NCI-H524 treated with DMSO at 0.1 percent for 48 hours (cell line): ENCODE measurements at places on chromosomes 1 and 21.

GRCh38 chr1:221511797-221512196, 230.1 kb downstream of the DUSP10 start:
- no peak for DNase-seq

GRCh38 chr1:202343652-202344349, 2.1 kb upstream of the UBE2T start:
- no peak for DNase-seq

- DNase-seq = no peak
Measured at GRCh38 chr1:12678350-12678749, 34.5 kb downstream of the AADACL4 start.

DNA sequence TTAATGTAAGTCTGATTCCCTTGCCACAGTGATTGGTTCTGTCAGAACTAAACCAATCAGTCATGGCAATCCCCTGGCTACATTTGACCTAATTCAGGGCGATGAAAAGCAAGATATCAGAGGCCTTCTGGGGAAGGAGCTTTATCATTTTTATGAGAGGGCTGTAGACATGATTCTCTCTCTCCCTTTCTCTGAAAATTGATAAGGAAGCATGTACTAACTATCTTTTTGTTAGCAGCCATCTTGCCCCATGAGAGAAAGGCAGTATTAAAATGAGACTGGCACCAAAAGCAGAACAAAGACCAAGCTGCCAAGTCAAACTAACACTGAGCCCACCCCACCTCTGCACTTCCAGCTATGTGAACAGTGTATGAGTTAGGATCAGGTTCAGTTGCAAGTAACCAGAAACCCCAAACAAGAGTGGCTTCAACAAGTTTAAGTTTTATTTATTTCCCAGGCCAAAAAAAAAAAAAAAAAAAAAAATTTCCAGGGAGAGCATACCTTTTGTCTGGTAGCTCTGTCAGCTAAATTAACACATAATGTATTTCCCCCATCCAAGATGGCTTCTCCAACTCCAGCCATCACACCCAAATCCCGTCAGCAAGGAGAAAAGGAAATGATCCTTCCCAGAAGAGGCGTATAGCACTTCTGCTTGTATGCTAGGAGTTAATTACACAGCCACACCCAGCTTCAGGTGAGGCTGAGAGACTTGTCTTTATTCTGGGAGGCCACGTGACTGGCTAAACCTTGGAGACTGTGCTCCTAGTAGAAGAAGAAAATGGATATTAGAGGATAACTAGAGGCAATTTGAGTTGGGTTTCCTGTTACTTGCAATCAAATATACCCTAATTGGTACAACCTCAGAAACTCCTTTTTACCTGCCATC, 105.8 kb upstream of the RALGPS2 start:
- DNase-seq = no peak

DNA sequence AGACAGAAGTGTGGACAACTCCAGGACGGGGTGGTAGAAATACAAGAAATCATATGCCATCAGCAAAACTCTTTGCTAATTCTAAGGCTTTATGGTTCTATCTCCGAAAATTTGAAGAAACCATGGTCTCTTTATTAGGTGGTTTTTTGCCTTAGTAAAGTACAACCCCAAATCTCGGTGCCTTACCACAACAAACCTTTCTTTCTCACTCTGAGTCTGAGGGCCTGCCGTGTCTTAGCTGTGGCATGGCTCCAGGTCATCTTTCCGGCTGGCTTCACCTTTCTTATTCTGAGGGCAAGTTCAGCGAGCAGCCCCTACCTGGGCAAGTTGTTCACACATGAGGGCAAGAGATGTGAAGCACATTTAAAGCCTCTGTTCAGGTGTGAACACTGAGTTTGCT, 280.6 kb downstream of the TTLL7 start:
- DNase-seq = no peak

- no peak for DNase-seq
Measured at GRCh38 chr21:46171996-46172862, 12.0 kb downstream of the SPATC1L start.

- DNase-seq = no peak
Measured at GRCh38 chr1:193325042-193325441, 138.6 kb upstream of the B3GALT2 start.

DNA sequence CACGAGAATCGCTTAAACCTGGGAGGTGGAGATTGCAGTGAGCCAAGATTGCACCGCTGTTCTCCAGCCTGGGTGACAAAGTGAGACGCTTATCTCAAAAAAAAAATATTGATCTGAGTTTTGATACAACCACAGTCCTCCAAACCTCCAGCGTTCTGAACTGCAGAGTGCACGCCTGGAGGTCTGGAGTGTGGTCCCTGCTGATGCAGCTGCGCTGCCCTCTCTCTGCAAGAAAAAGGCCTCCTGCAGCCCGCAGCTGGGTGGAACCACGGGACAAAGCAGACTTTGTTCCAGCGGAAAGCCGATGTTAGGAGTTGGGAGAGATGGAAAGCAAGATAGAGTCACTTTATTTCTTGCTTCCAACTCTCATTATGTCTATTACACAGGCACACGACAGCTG, 144.9 kb upstream of the SOD1 start:
- no peak for DNase-seq

- no peak for DNase-seq
Measured at GRCh38 chr1:206679738-206680211, 4.9 kb upstream of the MAPKAPK2 start.

DNA sequence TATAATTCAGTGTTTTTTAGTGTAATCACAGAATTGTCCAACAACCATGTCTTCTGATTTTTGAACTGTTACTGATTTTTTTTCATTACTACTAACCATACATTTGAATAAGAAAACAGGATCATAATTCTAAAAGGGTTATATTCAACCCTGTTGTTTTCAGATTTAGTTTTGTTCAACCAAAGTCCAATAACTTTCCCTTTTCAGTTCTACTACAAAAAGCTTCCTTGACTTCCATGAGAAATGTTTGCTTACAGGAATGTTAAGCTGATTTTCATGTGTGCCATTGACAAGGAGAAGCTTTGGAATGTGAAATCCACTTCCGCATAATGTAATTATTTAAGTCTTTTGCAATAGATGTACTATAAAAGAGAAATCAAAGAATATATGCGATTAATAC, 72.0 kb upstream of the ZNF326 start:
- no peak for DNase-seq

- no peak for DNase-seq
Measured at GRCh38 chr1:206834711-206835110, 30.7 kb upstream of the IL20 start.

DNA sequence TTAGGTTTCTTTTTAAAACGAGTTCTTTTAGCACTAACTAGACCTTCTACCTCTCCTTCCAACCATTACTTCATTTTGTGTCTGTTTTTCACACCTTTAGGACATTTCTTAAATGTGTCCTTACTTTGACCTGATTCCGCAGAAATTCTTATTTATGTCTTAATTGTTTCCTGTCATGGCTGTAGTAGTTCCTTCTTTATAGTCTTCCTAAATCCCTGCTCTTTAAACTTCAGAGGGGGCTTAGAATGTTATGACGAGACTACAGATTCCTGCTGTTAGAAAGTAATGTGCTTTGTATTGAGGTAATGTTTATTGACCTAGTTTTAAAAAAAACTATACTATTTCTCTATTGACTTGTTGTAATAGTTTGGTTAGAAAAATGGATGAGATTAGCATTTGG, 70.4 kb downstream of the HMCN1 start:
- no peak for DNase-seq

- DNase-seq = no peak
Measured at GRCh38 chr1:223556414-223557129, 108.9 kb downstream of the CAPN8 start.

DNA sequence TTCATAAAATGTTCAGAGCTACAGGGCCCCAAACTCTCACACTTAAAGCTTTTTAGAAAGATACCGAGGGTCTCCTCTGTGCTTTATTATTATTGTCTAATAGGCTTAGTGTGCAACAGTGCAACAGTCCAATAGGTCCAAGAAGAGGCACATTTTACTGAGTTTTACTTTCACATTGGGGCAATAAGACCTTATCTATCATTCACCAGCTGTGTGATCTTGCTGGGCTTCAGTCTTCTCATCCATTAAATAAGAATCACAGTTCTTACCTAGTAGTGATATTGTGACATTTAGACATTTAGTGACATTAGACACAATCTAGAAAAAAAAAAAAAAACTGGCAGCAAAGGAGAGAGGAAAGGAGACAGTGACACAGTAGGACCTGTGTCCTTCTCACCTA, 175.8 kb upstream of the NFIA start:
- no peak for DNase-seq

- no peak for DNase-seq
Measured at GRCh38 chr1:66778266-66778665, 22.8 kb downstream of the INSL5 start.

GRCh38 chr1:184931566-184931965, 42.7 kb downstream of the NIBAN1 start:
- no peak for DNase-seq

- DNase-seq = no peak
Measured at GRCh38 chr1:205678286-205679111, 1.8 kb downstream of the SLC45A3 start.

GRCh38 chr1:236016782-236017400, 48.0 kb downstream of the NID1 start:
- no peak for DNase-seq

GRCh38 chr1:30688920-30689794, 34.2 kb downstream of the MATN1 start:
- DNase-seq = no peak

DNA sequence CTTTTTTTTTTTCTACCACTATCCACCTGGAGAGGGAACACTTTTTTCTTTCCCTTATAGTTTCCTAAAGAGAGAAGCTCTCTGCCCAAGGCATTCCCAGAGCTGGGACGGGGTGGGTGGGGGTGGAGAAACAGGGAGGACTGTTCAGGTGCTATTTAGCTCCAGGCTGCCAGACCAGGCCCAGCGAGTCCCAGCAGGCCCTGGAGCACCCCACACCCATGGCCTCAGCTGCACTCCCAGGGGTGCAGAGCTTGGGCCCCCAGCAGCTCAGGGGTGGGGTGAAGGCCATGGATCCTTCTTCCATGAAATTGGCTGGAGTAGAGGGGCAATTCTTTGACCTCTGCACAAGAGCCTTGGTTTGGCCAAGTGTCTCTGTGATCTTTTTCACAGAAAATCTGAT, 4.1 kb downstream of the ETV3L start:
- DNase-seq = no peak

- no peak for DNase-seq
Measured at GRCh38 chr1:94865360-94865759, 45.2 kb downstream of the SLC44A3 start.

DNA sequence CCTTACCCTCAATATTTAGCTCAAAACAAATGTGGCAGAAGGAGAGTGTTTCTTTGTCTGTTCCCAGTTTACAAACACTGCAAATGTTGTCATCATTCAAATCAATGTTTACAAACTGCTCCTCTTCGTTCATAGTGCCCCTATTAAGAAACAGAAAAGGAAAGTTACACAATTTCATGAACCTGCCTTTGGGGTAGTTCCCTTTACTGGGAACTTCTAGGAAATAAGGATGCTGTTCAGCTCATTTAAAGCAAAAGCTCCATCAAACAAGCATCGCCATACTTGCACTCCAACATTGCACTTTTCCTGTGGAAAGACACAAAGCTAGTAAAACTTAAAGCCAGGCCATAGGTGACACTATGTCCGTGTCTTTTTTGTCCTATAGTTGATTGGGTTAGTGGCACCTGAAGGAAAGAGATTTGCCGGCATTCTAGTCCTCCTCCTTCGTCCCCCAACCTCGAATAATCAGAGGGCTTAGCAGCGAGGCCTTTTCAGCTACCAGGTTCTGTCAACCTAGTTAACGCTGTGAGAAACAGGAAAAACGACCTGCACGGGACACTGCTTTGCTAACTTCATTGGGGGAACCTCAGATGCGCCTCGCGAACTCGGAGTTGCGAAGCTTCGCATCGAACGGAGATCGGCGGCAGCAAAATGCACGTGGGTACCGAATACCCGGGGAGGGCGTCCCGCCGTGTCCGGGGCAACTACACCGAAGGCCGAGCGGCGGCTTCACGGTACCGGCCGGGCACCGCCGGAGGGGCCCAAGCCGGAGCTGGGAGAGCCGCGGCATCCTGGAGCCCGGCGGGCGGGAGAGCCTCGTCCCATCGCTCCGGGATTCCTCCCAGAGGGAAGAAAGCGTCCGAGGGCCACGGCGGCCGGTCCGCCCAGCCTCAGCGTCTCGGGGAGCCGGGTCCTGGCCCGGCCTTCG, 706 bp downstream of the C21orf91 start:
- no peak for DNase-seq

- no peak for DNase-seq
Measured at GRCh38 chr1:61215676-61216289, 133.4 kb downstream of the NFIA start.

DNA sequence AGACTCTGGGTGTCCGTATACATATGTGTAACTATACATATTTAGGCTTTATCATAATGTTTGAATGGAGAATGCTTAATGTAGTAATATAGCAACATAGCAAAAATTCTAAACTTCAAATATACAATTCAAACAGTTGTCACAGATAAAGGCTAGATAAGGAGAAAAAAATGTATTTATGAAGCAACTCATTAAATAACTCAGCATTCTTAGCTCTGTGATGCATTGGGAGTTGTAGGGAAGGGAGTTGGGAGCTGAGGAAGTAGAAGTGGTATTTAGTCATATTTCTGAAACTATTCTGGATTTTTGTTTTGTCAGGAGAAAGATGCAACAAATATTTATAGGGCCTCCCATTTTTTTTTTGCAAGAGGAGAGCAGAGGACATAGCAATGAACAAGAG, 197.8 kb downstream of the PBX1 start:
- DNase-seq = no peak

DNA sequence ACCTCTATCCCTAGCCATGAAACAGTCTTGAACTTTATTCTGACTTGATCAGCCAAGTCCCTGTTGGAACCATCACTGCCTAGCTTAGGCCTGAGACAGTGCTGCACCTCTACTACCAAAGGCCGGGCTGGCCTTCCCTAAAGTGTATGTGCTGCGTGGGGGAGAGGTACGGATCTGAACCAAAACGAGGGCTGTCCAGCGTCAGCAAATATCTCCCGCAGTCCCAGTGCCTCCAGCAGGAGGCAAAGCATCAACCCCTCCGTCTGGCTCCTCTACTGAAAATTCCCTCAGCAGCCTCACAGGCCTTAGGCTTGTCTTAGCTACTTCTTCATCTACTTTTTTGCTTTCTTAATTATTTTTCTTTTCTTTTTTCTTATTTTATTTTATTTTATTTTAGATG, 33.3 kb upstream of the KIF26B start:
- DNase-seq = no peak

- no peak for DNase-seq
Measured at GRCh38 chr21:38839328-38840286, 33.9 kb downstream of the ETS2 start.

GRCh38 chr21:28256837-28257236, 735.8 kb downstream of the LTN1 start:
- no peak for DNase-seq

DNA sequence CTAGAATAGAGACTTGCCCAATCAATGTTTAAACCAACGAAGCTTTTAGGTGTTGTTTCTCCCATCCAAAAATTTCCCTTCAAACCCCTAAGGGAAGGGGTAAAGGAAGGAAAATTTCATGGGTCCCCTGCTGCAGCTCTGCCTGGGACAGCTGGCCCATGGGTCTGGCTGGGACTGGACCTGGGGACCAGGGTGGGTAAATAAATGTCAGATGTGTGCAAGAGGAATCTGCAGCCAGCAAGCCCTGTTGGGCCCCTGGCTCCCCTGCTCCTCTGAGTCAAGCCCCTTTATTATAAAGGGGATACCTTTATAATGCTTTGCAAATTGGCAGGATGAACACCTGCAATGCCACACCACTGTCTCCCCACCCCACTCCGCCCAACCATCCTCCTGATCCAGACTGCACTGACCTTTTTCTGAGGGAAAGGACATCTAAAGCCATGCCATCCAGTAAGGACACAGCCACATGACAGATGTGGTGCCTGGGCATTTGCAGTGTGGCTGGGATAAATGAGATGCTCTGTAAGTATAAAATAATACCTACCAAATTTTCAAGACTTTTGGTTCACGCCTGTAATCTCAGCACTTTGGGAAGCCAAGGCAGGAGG, 1.9 kb upstream of the TMEM125 start:
- no peak for DNase-seq
